ENCODE measurements at places on chromosomes 16 and 17. TPM values are rescaled to one million over a fixed set of nuclear protein-coding genes. Genes with fewer than 3 reads are reported as not detected.
A peak's percentile ranks its signal among the peaks of the same experiment; 100 is the strongest.

DNA sequence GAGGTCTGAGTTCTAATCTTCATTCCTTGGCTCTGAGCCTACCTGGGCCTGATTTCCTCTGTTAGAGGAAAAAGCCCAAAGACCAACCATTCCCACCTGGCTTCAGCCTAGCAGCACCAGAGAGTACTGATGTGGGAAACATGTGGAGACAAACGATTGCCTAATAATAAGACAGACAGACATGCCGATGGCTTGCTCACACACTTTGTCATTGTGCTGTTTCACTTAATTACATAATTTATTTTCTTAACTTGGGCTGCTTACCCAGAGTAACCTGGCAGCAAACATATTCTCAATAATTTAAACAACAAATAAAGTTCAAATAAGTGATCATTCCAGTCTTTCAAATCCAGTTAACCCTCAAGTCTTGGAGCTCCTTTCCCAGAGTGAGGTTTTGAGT lies 83.4 kb downstream of the MAF start:
- no peak for DNase-seq

DNA sequence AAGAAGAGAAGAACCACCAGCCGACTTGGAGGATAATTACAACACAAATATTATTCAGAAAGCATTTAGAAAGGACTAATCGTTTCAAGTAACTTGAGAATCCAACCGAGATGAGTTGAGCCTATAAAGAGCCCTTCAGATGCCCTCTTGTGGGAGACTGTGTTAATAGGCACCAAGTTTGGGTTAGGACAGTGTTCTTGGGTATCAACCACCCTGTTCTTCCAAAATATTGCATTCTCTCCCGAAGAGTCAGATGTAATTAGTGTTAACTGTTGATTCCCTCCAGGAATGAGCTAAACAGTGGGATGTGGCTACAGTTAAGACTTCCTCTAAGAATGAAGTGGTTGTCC lies 87.8 kb upstream of the NOL11 start:
- DNase-seq, result no peak

GRCh38 chr17:70888324-70888723 lies 719.0 kb downstream of the KCNJ2 start:
- DNase-seq, result no peak

DNA sequence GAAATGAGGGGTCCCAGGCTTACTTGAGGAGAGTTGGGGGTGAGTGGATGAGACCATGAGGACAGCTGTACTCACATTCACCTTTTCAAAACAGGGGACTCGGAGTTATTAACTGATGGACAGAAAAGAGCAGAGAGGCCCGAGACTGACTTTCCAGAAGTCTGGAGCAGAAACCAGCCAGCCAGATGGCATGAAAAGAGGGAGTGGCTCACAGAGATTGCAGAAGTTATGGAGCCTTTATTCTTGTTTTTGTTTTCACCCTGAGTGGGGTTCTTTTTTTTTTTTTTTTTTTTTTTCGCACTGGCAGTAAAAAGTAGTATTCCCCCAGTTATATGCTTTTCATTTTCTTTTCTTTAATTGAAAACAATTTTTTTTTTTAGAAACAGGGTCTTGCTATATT lies 18.9 kb downstream of the TVP23A start:
- DNase-seq, result no peak

DNA sequence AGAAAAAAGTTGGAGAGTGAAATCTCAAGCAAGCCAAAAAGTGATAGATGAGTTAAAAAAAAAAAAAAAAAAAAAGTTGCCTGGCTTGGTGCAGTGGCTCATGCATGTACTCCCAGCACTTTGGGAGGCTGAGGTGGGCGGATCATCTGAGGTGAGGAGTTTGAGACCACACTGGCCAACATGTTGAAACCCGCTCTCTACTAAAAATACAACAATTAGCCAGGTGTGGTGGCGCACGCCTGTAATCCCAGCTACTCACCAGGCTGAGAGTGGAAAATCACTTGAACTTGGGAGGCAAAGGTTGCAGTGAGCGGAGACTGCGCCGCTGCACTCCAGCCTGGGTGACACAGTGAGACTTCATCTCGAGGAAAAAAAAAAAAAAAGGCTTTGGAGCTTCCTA lies 668.8 kb downstream of the WWOX start:
- no peak for DNase-seq

DNA sequence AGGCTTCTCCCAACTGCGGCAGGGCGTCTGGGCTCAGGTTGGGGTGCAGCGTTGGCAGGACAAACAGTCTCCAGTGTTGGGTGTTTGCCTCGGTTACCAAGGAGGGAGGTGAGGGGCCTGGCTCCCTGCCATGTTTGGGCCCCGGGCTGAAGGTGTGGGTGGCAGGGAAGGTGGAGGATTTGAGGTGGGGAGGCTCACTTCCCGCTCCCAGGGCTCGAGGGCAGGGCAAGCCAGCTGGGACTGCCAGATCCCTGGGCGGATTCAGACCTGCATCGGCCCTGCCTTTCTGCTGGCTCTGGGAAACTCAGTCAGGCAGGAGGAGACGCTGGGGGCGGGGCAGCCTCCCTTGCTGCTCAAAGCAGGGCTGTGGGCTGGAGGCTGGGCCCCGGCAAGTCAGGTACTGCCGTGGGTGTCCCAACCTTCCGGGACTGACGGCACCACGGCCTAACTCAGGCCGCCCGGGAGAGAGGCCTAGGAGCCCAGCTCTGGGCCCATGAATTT lies 31.3 kb upstream of the KRT17 start:
- DNase-seq, result no peak

Gene SPHK1
- total RNA-seq, result 2.0 TPM

DNA sequence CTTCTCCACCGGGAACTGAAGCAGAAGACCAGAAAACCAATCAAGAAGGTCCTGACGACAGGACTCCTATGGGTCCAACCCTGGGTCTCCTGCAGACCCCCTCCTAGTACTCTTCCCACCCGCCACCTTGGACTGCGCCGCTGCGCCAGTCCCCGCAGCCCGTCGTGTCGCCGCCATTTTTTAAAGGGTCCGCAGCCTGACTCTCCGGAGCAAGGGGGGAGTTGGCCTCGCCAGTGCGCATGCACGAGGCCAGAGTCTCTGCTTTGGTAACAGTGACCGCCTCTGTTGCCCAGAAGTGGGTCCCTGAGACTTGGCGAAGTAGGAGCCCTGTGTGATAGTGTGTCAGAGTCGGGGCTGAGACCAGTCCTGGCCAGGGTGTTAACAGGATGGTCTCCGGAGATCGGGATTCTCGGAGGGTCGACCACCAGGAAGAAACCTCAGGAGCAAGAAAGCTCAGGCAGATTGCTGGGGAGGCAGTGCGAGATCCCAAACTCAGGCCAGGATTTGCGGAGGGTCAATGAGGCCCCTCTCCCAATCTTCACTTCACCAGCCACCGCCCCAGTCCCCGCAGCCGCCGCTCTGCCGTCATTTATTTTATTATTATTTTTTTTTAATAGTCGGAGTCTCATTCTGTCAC lies 612.5 kb downstream of the KCNJ18 start:
- no peak for DNase-seq

Gene HOXB3
- 303 TPM for total RNA-seq

GRCh38 chr17:28623696-28624095 lies 9.7 kb upstream of the RSKR start:
- DNase-seq, result no peak

- DNase-seq, result no peak
Measured at GRCh38 chr17:6684881-6685767, 28.0 kb downstream of the SLC13A5 start.

DNA sequence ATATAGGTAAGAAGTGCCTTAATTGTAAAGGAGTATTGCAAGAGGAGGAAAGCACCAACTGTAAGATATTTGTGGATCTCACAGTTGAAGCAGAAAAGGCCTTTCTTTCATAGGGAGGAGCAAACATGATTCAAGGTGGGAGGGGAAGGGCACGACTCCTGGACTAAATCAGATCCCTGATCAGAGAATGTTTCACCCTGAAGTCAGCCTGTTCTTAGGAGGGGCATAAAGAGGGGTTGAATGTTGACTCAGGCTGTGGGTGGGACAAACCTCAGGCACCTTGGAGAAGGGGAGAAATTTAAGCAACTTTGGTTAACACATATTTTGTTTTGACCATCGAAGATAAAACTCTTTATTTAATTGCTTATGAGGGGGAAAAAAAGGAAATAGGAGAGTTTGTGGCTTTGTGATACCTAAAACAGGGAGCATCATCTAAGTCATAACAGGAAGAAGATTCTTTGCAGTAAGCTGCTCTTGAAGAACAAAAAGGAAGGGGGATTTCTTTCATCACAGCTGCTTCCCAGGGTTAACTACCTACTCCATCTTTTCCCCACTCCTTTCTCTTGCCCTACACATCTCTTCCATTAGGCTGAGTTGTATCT lies 158.6 kb upstream of the ZNF267 start:
- no peak for DNase-seq

GRCh38 chr17:42097691-42098631 lies at the start of gene ZNF385C:
TSS of gene ZNF385C (minus strand) at chr17:42098473. CDS start at chr17:42063056, 35,417 bp downstream.
- DNase-seq, result no peak

Gene SLC52A1
- total RNA-seq, result 0.20 TPM

- peak; percentile 19 for DNase-seq
Measured at GRCh38 chr17:2980904-2981246, 82.5 kb downstream of the OR1D5 start.

GRCh38 chr16:29308644-29309546 lies 97.6 kb downstream of the NPIPB11 start:
- no peak for DNase-seq

GRCh38 chr16:56948234-56948633 lies 13.5 kb upstream of the CETP start:
- DNase-seq, result no peak

Gene OR4D2
- total RNA-seq, result not detected

- no peak for DNase-seq
Measured at GRCh38 chr16:79434771-79435170, 165.8 kb downstream of the MAF start.

DNA sequence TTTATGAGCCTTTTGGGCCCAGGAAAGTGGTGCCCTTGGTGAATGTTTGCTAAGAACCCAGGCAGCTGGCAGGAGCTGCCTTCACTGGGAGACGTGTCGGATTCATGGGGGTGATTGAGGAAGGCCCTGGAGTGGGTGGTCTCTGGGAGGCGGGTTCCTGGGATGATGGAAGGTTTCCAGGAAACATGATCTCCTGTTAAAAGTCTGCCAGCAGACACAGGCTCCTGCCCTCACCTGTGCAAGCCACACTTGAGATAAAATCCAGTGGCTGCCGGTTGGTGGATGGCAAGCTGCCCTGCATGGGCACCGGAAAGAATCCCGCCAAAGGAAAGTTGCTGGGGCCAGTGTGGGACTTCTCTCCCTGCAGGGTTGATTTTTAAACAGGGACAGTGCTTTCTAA lies 189.0 kb upstream of the CIBAR2 start:
- DNase-seq, result no peak

DNA sequence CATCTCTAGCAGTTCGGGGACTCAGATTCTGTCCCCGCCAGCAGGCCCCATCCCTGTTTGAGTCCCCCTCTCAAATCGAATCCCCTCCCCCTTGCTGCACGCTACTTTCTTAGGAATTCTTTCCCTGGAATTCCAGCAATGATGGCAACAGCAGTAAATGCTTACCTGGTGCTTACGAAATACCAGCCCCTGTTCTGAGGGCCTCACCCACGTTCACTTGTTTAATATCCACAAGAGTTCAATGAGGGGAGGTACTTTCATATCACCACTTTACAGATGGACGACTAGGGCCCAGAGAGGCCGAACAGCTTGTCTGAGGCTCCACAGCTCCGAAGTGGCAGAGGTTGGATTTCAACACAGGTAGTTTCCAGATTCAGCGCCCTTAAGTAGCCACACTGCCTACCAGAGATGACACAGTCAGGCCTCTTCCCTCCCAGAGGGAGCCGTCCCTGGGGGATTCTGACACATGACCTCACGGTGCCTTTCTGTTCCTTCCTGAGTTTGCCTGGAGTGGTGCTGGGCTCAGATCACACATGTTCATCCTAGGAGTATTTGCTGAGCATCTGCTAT lies 120.7 kb upstream of the GSE1 start:
- no peak for DNase-seq

Gene DHRS7C
- total RNA-seq, result not detected

Gene NUDT16L1
- 31.1 TPM for total RNA-seq

DNA sequence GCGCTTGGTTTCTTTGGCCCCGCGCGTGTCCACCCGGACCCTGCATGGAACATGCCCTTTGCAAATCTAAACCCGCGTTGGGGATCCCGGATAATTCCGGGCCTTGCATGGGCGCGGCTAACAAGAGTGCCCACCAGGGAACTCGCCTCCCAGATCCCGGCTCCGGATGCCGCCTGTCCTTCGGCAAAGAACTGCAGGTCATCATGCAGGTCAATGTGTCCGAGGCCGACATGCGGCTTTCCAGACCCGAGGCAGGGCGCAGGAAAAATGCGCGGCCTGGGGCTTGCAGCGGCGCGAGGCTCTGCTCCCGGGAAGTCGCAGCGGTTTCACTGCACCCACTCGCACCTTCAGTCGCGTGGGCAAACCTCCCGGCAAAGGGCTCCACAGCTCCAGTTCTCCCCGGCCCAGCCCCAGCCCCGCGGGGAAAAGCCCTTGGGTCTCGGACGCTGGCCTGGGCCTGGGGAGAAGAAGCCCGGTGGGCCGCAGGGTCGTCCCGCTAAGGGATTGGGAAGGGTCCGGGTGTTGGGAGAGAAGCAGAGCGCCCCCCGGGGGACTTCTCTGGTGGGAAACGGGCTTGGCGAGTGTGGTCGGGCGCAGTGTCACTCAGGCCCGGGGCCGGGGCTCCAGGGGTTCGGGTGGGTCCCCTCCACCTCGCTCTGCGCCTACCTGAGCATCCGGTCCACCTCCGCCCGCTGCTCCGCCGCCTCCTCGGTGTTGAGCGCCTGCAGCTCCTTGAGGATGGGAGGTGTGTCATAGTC lies 805 bp downstream of the HNF1B start:
- DNase-seq, result no peak

Gene SLC38A8
- total RNA-seq, result not detected

DNA sequence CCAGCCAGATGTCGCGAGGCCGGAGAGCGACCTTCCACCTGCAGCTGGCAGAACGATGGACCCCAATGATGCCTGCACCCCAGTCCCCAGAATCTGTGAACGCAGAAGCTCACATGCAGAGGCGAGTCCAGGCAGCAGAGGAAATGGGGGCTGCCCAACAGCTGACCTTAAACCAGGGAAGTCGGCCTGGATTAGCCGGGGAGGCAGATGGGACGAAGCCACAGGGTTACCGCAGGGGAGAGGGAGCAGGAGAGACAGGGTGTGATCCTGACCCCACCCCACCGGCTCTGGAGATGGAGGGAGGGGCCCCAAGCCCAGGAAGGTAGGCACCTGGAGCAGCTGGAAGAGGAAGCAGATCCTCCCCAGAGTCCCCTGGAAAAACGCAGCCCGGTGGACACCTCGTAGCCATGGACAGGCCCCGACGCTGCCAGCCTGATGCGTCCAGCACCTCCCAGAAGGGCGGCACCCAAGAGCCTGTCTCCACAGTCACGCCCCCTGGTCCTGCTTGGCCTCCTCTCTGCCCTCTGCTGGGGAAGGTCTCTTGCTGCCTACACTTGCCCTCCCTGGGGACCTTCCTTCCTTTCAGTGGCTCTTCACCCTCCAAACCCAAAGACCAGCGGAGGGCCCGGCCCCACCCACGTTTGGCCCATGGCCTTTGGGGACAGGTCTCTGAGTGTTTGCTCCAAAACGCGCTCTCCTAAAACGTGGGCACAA lies 37.3 kb downstream of the PIEZO1 start:
- DNase-seq, result no peak
